GM13976 (cell line): ENCODE measurements at places on chromosomes 16 and 17.

DNA sequence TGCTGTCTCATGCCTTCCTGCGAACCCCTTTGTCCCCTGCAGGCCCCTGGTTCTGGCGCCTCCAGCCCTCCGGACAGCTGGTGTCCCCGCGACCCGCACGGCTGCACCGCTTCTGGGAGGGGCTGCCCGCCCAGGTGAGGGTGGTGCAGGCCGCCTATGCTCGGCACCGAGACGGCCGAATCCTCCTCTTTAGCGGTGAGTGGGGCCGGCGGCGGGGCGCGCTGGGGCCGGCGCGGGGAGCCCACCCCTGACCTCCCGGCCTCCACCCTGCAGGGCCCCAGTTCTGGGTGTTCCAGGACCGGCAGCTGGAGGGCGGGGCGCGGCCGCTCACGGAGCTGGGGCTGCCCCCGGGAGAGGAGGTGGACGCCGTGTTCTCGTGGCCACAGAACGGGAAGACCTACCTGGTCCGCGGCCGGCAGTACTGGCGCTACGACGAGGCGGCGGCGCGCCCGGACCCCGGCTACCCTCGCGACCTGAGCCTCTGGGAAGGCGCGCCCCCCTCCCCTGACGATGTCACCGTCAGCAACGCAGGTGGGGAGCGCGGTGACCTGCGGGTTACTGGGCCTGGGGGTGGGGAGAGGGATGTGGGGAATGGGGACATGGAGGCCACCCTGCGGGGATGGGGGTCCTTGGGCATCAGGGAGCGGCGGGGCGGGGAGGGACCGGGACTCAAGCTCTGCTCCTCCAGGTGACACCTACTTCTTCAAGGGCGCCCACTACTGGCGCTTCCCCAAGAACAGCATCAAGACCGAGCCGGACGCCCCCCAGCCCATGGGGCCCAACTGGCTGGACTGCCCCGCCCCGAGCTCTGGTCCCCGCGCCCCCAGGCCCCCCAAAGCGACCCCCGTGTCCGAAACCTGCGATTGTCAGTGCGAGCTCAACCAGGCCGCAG, 7.1 kb upstream of the IL32 start:
- peak; percentile 80 for DNase-seq

- DNase-seq: peak; percentile 85
Observed at GRCh38 chr17:40086150-40087044, 14.0 kb downstream of the NR1D1 start.

DNA sequence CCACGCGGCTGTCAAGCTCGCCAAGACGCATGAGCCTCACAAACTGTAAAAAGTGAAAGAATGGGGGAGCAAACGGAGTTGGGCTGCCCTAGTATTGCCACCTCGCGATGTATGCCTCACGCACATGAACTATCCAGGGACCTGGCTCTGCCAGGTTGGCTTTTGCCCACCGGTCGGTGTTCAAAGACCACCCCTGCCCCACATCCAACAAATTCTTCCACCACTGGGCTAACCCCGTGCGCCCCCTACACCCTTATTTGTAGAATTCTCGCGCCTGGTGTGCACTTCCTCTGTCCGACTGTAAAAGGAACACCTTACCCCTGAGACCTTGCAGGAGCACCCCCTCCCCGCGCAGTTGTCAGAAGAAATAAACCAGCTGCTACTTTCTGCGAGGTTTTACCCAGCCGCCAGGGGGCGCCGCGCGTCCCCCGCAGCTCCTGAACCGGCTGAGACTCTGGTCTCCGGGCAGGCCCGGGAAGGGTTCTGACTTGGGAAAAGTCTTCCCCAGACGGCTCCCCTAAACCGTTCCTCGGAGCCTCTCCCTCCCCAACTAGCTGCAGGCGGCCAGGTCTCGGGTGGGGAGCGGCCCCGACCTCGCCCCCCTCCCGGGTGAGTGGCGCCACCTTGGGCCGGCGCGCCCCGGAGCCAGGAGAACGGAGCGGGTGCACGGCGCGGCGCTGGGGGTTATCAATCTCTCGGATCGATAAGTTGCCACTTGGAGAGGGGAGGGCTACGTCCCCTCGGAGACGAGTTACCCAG, 1.7 kb upstream of the ZNF423 start:
- peak; percentile 83 for DNase-seq

DNA sequence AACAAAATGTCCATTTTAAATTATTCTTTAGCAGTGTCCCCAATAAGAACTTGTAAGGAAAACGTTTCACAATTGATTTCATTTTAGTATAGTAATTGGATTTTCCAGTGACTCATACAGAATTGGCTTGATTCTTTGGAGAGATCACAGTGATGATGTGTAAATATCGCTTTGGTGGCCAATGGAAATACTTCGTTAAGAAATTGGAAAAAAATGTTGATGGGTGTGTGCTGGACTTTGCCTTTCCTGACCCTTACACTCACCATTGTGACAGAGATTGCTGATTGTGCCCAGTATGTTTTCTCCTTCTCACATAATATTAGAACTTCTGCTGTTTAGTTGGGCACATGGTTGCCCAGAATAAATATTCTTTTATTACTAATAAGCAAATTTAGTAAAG, 7.4 kb upstream of the EFCAB13 start:
- DNase-seq: no peak

DNA sequence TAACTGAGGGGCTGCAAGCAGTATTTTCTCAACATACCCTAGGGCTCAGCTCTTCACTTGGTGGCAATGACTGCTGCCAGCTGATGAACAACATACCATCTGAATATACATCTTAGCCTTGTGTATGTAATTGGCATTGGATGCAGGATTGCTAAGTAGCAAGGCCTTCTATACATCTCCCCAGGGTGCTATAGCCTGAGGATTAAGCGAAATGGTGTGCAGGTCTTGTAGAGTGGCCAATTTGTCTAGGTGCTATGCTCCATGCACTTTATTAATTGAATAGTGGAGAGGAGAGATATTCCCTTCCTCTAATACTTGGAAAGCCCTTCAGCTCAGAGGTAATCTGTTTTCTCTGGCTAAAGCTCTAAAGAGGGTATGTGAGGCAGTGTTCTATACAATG, 71.9 kb downstream of the KIF2B start:
- no peak for DNase-seq

DNA sequence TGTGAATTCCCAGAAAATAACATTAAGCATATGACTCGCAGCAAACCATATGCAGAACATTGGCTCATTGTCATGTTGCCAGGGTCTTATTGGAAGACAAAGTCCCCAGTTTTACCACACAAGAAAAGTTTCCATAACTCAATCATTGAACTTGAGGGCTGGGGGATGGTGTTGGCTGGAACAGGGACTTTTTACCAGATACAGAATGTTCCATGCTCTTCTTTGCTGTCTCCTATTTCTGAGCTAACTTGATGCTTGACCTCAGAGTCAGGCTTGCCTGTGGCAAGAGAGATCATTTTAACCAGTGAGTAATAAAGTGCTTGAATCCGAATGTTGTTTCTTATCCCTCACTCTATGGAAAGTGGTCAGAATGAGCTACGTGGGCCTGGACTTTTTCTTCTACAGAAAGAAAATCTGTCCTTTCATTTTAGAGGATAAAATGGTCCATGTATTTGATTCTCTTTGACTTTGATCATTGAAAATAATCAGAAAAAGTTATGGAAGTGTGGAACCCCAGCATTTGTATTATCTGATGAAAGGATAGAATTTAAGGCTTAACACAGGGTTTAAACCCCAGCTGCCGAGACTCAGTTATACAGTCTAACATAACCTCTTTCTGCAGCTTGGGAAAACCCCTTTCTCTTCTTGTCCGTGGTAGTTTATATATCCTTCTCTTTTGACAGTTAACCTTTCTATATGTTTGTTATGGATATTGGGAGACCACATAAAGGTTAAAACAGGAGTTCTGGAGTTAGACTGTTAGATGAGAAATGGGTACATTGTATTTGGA, 67.0 kb downstream of the TUBD1 start:
- DNase-seq: no peak

- DNase-seq: no peak
Observed at GRCh38 chr17:57120814-57121213, 35.8 kb downstream of the AKAP1 start.

GRCh38 chr16:6341981-6342380, 990.7 kb upstream of the RBFOX1 start:
- DNase-seq: no peak

GRCh38 chr17:40951011-40951622, 13.7 kb upstream of the KRT23 start:
- DNase-seq: no peak

- DNase-seq: peak; percentile 71
Observed at GRCh38 chr16:71426069-71426879, 15.6 kb downstream of the TLE7 start.

GRCh38 chr17:42283241-42284023, 4.9 kb upstream of the STAT5A start:
- DNase-seq: no peak

GRCh38 chr17:54694287-54694887, 206.3 kb upstream of the TOM1L1 start:
- no peak for DNase-seq

DNA sequence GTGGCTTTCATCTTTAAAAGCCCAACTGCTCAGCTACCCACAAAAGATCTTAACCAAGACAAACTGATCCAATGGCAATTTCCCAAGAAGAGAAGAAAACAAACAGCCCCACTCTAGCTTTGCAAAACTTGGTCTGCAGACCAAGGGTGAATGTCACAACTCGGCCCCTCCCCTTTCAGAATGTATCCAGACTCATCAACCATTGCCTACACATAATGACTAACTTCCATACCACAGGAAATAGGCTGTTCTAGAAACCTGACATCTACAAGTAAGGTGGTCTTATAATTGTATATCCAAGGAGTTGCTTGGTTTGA, 16.0 kb downstream of the DCUN1D3 start:
- no peak for DNase-seq

DNA sequence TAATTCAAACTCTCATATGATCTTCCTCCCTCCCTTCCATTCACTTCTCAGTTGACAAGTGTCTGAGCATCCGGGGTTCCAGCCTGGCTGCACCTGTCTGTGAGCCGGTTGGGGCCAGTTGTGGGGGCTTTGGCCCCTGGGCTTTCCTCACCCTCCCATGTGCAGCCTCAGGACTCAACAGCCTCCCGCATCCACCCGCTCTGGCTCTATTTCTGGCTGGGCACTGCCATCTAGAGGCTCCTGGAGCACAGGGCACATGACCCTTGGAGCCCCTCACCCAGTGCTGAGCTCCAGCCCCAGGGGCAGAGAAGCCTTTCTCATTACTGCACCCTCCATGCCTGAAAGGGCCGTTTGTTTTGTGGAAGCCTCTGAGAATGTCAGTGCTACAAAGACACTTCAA, 43.3 kb downstream of the HAPSTR1 start:
- DNase-seq: peak; percentile 79

- no peak for DNase-seq
Observed at GRCh38 chr16:24428756-24429155, 110.6 kb upstream of the RBBP6 start.

GRCh38 chr16:56311208-56312027, 113.9 kb downstream of the AMFR start:
- no peak for DNase-seq

GRCh38 chr17:77815127-77815905, 143.2 kb upstream of the TNRC6C start:
- DNase-seq: no peak

- no peak for DNase-seq
Observed at GRCh38 chr17:2194889-2195335, 108.7 kb downstream of the SMG6 start.

- DNase-seq: no peak
Observed at GRCh38 chr17:76087531-76087930, 8.5 kb downstream of the ZACN start.

DNA sequence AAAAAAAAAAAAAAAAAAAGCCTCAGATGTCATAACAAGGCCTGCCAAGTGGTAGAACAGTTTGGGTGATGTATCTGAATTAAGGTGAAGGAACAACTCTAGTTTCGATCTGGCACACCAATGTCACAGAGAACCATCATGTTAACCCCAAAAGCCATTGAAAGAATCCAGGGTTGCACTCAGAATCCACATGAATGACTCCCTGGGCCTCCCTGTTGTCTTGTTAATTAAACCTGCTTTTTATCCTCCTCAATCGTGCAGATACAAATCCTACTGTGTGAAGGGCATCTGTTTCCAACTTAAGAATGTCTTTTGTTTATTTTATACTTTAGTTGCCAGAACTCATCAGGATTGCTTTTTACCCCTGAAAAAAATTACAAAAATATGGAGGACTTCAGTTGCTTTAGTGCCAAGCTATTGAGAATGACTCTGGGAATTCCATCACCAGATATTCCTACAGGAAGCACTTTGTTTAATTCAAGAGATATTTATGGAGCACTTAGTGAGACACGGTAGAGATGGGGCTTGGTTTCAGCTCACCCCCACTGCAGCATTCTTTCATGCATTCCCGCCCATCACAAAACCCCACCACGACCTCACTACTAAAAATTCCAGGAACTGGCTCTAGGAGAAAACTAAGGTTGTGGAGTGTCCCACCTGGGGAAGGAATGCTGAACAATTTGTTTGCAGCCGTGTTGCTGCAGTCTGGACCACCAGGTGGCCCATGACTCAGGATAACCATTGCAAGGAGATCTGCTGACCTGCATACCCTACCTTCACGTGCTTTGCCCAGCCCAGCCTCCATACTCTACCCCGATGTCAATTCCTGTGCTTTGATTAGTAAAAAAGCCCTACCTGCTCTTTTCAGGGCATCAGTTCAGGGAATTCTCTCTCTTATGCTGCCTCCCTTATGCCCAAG, 63.8 kb upstream of the GPRC5B start:
- DNase-seq: no peak

DNA sequence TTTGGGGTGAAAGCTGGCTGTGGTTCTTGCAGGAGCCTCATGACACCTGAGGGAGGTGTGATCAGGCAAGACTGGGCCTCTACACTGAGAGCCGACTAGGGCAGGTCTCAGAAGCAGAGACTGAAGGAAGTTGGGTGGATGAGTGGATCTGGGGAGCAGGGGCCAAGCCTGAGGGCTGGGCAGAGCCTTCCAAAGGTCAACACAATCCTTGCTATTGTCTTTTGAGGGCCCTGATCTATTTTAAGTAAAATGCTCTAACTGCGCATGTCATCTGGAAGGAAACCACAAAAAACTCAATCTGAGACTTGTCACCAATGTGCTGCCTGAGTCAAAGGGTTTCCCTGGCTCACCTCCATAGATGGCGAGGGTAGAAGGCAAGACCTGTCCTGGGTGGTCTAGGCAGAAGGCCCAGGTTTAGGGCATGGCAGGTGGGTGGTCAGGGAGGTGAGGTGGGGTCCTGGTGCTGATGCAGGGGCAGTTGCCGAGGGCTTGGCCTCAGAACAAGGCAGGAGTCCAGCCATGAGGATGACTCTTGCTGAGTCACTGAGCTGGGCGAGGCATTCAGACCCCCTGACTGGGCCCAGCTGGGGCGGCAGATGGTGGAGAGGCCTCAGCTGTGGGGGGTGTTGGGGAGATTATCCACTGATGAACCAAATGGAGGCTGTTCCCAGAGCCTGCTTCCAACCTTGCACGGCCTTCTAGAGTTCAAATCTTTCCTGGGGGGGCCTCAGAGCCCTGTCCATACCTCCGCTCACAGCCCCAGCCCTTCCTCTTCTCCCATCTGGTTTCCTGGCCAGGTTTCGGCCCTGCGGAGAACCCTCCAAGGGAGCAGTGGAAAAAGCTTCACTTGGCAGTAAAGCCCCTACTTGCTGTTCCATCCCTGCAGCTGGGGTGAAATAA, 5.1 kb downstream of the MVP start:
- DNase-seq: peak; percentile 87
